ENCODE measurements at places on chromosomes 1 and 21.

DNA sequence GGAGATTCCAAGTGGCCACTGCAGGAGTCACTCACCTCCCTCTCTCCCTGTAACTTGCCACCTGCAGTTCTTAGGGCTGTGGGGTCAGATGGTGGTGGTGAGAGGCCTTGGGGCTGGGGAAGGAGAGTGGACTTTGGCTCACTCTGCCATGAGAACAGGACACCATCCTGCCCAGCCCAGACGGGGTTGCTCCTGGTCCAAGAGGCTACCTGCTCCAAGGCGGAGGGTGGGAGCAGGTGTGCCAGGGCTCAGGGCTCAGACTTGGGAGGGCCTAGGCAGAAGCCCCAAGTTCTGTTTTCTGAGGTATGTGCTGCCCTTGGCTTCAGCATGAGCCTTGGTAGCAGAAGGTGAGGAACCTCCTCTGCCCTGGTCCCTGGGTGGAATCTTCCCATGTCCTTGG, 11.4 kb upstream of the KCNC4 start:
- DNase-seq: no peak

DNA sequence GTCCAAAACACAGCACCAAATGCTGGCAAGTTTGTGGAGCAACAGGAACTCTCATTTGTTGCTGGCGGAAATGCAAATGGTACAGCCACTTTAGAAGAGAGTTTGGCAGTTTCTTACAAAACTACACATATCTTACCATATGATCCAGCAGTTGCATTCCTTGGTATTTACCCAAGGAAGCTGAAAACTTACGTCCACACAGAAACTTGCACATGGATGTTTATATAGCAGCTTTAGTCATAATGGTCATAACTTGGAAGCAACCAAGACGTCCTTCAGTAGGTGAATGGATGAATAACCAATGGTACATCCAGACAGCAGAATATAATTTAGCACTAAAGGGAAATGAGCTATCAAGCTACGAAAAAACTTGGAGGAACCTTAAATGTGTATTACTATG, 66.4 kb downstream of the MARK1 start:
- DNase-seq: no peak

DNA sequence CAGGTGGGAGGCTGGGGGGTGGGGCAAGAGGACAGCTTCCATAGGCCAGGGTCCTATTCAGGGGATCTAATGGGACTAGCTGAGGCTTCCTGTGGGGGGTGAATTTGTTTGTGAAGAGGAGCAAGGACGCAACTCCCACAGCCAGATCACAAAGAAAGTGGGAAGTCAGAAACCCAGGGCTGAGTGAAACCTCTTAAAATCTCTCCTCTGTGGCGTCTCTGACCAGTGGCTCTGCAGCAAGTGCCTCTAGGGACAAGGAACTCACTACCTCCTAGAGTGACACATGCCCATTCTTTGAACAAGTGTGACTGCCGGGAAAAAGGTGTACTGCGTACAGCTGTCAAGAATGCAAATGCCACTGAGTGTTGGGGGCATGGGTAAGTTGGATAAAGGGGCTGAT, 187.9 kb downstream of the HIVEP3 start:
- no peak for DNase-seq

GRCh38 chr1:198919667-198920398, 281.0 kb downstream of the PTPRC start:
- no peak for DNase-seq

DNA sequence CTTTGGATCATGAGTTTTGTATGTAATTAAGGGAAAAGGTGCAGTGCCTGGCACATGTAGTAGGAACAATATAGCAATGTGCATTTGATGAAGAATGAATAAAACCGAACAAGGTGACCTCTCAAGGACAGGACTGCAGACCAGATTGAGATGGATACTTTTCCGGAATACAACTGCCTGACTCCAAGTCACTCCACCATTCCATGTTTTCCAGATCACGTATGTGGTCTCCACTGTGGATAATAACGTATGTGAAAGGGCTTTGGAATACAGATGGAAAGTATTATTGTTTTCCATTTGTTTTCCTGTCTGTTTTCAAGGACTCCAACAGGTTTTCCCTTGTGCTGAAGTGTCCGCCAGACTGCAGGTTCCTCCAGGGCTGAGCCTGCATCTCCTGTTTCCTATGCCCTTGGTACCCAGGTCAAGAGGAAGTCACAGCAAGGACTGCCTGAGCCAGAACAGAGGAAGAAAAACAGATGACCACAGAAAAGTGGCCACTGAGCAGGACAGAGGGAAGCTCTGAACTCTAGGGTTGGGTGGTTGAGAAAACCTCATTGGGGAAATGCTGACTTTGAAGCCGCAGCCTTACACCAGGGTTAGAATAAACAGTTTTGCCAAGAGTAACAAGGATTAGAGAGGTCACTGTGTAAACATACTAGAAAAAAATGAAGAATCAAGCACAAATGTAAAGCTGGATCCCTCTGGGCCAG, 4.0 kb downstream of the CFAP45 start:
- no peak for DNase-seq

DNA sequence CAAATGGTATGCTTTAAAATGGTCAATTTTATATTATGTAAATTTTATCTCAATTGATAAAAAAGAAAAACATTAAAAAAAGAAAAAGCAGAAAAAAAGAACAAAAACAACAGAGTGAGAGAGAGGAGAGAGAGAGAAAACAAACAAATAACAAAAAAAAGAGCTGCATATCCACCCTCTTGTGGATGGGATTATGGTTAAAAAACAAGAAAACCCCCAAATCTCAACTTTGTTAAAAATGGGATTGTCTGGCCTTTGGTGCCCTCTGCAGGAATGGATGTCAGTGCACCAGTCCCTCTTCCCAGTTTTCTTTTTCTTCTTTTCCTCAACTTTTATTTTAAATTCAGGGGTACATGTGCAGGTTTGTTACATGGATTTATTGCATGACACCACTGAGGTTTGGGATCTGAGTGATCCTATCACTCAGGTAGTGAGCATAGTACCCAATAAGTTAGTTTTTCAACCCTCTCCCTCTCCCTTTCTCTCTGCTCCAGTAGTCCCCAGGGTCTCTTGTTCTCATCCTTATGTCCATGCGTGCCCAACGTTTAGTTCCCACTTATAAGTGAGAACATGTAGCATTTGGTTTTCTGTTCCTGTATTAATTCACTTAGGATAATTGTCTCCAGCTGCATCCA, 28.1 kb downstream of the RNF187 start:
- DNase-seq: peak; percentile 70

GRCh38 chr1:30248774-30249173, 474.6 kb downstream of the MATN1 start:
- no peak for DNase-seq

All from cardiac fibroblast (primary cell).